GM10248 (cell line): ENCODE measurements at places on chromosomes 7 and 10.

DNA sequence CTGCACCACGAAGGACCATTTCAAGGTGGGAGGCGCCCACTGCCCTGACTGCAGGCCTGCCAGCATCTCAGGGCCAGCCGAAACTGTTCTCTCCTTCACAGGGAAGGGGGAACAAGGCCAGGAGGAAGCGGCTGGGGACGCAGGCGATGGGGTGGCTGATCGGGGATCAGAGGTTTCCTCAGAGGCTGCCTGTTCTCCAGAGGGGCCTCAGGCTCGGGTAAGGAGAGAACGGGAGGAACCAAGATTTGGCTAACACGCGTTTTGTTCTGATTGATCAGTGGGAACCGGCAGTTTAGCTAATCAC, 87.9 kb downstream of the DIP2C start:
- DNase-seq = no peak

GRCh38 chr10:109259293-109259692, 664.0 kb downstream of the XPNPEP1 start:
- DNase-seq = no peak

GRCh38 chr10:127585519-127586023, 36.5 kb downstream of the NPS start:
- no peak for DNase-seq

- DNase-seq = no peak
Measured at GRCh38 chr7:607938-608337, 88.3 kb upstream of the PDGFA start.

GRCh38 chr10:4812046-4812445, 14.0 kb upstream of the AKR1E2 start:
- DNase-seq = no peak

- no peak for DNase-seq
Measured at GRCh38 chr10:68087685-68088401, 12.8 kb upstream of the HERC4 start.

DNA sequence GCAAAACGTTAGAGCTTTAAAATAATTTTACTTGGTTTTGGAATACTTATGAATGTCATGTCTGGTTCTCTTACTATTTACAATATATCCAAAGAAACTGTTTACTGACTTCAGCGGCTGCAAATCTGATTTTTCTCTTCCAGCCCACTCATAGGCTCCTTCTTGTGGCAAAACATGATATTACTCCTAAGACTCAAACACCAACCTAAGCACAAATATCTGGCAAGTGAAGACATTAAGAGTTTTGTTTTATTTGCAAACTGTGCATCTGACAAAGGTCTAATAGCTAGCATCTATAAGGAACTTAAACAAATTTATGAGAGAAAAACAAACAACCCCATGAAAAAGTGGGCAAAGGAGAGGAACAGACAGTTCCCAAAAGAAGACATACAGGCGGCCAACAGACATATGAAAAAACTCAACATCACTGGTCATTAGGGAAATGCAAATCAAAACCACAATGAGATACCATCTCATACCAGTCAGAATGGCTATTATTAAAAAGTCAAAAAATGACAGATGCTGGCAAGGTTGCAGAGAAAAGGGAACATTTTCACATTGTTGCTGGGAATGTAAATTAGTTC, 20.3 kb upstream of the GJC3 start:
- no peak for DNase-seq

DNA sequence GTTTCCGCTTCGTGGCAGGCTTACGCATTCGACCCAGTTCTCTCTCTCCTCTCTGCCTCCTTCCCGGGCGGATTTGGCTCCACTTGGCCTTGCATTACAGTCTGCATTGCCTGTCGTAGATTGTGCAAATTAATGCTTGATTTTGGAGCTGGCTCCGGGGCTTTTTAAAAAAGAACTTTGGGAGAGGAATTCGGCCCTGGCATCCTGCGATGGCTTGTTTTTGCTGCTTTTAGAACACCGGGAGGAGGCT, 767 bp downstream of the EIF4EBP2 start:
- no peak for DNase-seq

DNA sequence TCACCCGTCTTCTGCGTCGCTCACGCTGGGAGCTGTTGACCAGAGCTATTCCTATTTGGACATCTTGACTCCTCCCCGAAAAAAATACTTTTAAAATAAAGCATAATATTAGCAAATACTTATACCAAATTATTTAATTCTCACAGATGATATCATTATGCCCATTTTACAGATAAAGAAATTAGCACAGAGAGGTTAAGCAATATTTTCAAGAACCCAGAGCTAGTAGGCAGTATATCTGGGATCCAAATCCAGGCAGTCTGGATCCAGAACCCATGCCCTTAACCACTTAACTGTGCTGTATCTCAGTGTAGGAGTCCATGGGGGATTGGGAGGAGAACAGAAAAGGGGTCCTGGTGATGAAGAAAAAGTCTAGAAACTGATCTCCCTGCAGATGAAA, 6.1 kb downstream of the IQUB start:
- DNase-seq = peak; percentile 6

- DNase-seq = no peak
Measured at GRCh38 chr7:29564496-29565223, 1.0 kb downstream of the PRR15 start.

DNA sequence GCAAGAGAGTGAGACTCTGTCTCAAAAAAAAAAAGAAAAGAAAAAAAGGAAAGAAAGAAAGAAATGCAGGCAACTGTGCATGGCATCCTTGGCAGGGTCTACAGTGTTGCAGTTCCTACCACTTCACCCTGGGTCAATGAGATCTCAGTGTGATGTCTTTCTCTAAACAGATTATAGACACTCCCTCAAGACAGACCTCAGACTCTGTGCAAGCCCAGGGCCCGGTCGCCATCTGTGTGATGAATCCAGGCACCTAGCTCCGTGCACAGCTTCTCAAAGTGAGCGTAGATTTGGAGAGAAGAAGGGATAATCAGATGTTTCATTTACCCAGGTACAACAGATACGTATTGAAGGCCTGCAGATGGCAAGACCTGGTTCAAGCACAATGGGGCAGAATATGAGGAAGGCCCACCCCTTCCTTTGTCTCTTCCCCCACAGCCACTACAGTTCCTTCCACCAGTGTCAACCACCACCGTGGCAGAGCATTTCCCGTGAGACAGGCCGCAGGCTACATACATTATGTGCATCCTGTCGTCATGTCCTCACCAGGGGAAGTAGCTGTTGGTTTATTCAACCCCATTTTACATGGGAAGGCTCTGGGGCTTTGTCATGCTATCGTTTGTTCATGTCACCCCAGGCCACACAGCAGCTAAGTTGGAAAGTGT, 471.7 kb upstream of the GALNT17 start:
- no peak for DNase-seq

- no peak for DNase-seq
Measured at GRCh38 chr7:106216923-106217542, 67.8 kb downstream of the NAMPT start.

DNA sequence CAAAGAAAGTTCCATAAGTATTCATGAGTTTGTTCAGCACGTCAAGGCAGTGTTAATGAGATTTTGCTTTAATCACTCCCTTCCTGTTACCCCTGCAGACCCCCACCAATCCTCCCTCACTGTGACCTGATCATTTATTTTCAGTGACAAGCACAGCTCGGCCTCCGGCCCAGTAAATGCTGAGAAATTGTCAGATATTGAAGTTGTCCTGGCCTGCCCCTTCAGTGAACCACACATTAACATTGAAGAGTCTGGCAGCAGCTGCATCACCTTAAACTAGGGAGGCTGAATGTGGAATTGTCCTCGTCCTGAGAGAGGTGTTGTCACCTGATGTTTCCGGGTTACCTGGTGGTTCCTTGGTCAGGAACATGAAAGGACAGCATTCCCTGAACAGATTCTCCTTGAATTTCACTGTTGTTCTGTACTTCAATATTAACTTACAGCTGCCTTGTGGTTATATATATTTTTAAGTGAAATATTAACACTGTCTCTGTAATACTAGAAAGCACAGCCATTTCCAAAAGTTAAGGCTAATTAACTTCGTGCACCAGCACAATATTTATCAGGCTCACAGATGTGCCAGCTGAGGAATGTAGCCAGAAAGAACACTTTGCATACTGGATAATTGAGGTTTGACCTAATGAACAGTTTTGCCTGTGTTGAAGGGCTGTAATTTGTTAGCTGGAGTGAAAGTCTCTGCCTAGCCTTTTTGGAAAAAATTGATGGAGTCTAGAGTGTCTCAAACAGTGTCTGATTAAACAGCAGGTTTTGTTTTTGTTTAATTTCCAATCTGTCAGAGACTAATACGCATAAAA, 265.3 kb downstream of the HDAC9 start:
- no peak for DNase-seq

DNA sequence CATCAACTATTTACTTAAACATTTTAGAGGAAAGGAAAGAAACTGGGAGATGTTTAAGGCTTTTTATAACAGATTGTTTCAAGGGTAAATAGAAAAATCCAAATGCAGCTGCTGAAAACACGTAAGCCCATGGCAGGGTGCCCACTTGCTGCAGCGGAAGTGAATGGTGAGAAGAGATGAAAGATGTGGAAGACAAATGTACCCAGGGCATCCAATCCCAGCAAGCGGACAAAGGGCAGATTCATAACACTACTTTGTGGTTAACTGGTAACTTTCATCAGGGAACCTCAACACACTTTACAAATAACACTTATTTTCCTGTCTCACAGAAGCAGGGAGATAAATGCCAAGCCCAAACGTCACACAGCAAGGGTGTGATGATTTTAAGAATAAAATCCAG, 358.4 kb downstream of the KCNMA1 start:
- no peak for DNase-seq

- no peak for DNase-seq
Measured at GRCh38 chr7:150856303-150857275, 4.3 kb downstream of the AOC1 start.

DNA sequence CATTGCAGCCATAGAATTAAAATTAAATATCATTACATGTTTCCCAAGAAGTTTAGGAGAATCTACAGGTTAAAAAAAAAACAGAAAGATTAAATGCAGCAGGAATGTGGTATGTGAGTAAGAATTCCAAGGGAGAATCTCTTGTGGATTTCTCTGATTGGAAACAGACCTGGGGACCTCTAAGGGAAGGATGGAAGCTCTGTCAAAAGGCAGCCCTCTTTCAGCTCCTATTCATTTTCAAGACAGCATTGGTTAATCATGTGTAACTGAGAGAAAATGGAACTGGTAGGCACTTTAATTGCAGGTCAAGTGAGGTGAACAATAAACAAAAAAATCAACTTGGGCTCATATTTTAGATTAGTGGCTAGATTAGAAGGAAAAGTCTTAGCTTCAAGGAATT, 81.4 kb upstream of the MTPN start:
- no peak for DNase-seq

GRCh38 chr10:90306187-90306586, 551.7 kb downstream of the HTR7 start:
- no peak for DNase-seq

GRCh38 chr10:119644205-119644814, 6.9 kb upstream of the BAG3 start:
- DNase-seq = no peak

DNA sequence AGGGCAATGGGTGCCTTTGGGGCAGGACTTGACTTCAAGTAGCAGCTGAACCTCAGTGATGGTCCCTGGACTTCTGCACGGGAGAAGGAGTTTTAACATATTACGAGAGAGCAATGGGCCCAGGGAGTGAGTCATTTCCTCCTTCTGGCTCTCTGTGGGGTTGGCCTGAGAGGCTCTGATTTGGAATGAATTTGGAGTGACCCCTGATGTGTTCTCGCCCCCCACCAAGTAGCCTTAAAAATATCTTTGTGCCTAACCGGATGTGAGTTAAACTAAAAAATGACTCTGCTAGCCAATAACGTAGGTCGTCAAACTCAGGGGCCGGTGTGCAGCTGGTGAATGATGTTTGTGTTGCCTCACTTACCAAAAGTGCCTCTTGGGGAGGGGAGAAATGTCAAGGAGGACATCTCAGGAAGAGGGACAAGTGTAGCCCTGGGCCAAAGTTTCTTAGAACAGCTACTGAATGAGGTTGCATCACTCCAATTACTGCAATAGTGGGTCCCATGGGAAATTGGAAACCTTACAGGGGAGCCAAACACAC, 656.6 kb downstream of the INHBA start:
- DNase-seq = no peak

DNA sequence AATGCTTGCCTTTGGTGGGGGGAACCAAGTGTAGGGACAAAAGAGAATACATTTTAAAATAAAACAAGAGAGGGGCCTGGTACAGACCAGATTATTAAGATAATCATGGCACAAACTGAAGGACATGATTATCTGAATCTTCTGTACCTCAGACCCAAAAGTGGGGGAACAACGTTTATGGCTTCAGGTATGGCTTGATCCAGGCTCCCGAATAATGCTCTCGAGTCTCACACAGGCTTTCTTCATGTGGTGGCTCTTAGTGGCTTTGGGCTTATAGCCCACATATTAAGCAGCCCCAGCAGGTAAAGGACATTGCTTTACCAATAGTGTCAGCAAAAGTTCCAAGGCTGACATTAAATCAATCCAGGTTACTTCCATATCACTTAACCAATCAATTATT, 106.8 kb upstream of the FOXK1 start:
- DNase-seq = no peak

- DNase-seq = peak; percentile 41
Measured at GRCh38 chr10:114498413-114499111, 94.3 kb upstream of the AFAP1L2 start.

DNA sequence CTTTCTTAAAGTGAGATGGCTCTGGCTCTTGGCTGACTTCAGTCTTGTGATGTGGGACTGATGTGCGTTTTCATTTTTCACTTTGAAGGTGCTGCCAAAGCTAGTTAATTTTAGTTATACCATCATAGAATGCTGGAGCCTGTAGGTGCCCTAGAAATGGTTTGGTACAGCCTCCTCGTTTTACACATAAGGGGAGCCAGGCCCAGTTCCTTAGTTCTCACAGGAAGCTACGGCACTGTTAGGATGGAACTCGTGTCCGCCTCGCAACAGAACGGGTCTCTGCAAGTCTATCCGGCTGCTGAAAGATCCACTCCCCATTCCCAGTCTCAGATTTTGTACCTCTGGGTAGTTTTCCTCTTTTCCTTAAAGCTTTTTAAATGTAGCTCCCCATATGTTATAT, 173.2 kb upstream of the PRPS1L1 start:
- DNase-seq = no peak

DNA sequence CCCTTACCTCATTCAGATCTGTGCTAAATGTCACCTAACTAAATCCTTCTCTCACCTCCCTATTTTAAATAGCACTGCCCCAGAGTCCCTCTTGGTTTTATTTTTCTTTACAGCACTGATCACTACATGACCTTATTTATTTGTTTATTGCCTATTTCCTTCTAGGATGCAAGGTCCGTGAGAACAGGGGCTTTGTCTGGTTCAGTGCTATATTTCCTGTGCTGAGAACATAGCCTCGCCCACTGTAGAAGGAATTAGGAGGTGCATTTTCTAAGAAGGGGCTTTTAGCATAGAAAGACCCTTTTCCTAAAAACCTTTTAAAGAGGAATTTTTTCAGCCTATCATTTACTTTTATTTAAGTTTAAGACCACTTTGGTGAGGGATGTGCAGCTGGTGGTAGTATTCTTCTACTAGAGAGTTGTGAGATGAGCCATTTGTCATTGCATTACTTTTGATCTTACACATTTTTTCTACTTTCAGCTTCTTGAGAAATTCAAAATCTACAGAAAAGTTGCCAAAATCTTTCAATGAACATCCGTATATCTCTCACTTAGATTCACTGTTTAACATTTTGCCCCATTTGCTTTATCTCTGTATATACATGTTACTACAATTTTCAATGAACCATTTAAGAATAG, 13.5 kb upstream of the PCGF5 start:
- no peak for DNase-seq

GRCh38 chr10:101829561-101830315, 11.5 kb upstream of the OGA start:
- DNase-seq = peak; percentile 95
